ENCODE measurements at places on chromosomes 13 and 19. TPM values are rescaled to one million over a fixed set of nuclear protein-coding genes. Genes with fewer than 3 reads are reported as not detected.

The LRRC4B gene
- 12.9 TPM for polyA plus RNA-seq

The LACC1 gene
- polyA plus RNA-seq, result 2.3 TPM

The RFPL4AL1 gene
- polyA plus RNA-seq, result 0.63 TPM

The ZNF574 gene
- polyA plus RNA-seq, result 11.4 TPM

GRCh38 chr13:65966991-65967451, 1263.1 kb downstream of the PCDH9 start:
- no peak for DNase-seq

- DNase-seq, result no peak
Measured at GRCh38 chr13:47553329-47553977, 447.6 kb downstream of the SUCLA2 start.

- DNase-seq, result no peak
Measured at GRCh38 chr13:45207319-45207718, 6.5 kb upstream of the KCTD4 start.
